ENCODE measurements at places on chromosomes 6 and 20. TPM values are rescaled to one million over a fixed set of nuclear protein-coding genes. Genes with fewer than 3 reads are reported as not detected.

GRCh38 chr20:48041078-48041780 lies 255.9 kb upstream of the SULF2 start:
- no peak for DNase-seq

CDH4 gene
- 0.06 TPM for total RNA-seq

DNA sequence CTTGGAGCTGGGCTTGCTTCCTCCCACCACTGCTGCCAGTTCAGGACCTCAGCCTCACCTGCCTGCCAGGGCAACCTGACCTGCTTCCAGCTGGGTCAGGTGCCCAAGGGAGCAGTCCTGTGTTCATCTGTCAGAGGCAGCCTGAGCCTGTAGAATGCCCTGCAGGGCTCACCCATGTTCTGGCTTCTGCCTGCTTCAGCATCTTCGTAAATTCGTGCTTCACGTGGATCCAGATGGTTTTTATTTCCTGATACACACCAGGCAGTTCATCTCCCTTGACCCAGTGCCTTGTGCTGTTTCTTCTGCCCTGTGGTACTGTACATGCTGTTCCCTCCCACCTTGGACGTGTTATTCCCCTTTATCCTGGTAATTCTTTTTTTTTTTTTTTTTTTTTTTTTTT lies 50.2 kb downstream of the ARID1B start:
- DNase-seq: no peak

GRCh38 chr6:29552512-29553051 lies 7.0 kb downstream of the UBD start:
- DNase-seq: no peak

- DNase-seq: no peak
Observed at GRCh38 chr6:53281518-53282215, 67.1 kb downstream of the ELOVL5 start.

GRCh38 chr6:109336221-109336961 lies 45.9 kb downstream of the CD164 start:
- DNase-seq: no peak

- no peak for DNase-seq
Observed at GRCh38 chr6:48037946-48038345, 73.1 kb downstream of the PTCHD4 start.

- no peak for DNase-seq
Observed at GRCh38 chr6:17714879-17715851, 8.4 kb upstream of the NUP153 start.

DNA sequence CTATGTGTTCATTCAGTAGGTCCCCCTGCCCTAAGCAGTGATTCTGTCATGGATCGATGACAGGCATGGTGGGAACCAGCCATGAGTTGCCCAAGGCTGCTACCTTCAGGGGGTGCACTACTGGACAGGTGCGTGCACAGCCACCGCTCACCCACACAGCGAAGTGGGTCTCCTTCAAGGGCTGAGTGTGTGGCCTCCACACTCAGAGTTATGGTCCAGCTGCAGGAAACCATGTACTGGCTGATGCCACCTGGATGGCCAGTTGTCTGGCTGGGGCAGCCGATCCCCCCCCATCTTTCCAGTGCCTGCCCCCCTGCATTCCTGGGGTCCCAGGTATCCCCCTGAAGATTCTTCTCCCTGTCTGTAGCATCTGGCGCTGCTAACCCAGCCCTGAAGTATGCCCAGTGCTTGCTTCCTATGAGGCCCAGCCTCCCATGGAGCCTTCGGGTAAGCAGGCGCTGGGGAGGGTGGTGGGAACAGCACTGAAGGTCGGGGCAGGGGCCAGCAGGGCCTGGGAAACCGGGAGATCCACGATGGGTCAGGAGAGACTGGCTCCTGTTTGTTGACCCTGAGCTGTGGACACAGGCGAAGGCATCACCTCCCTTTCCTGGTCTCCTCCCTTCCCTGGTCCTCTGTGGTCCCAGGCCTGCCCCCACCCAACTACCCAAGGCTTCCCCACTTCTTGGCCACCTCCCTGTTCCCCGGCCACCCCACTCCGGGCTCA lies 106.0 kb downstream of the VEGFA start:
- no peak for DNase-seq

DNA sequence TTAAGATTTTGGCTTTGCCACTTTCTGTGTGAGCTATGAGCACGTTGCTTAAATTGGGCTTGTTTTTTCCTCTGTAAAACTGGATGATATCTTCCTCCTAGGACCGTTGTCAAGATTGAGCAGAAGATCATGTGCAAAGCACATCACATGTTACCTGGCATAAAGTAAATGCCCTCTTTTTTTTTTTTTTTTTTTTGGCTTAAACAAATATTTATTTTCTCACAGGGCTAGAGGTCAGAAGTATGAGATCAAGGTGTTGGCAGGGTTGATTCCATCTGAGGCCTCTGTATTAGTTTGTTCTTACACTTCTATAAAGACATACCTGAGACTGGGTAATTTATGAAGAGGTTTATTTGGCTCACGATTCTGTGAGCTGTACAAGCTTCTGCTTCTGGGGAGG lies 42.7 kb downstream of the TOX2 start:
- DNase-seq: no peak

GNAS-AS1 gene
- total RNA-seq: 0.37 TPM

- DNase-seq: no peak
Observed at GRCh38 chr6:110550353-110550752, 73.9 kb upstream of the SLC22A16 start.

- no peak for DNase-seq
Observed at GRCh38 chr20:63212792-63213191, 3.1 kb downstream of the YTHDF1 start.

DNA sequence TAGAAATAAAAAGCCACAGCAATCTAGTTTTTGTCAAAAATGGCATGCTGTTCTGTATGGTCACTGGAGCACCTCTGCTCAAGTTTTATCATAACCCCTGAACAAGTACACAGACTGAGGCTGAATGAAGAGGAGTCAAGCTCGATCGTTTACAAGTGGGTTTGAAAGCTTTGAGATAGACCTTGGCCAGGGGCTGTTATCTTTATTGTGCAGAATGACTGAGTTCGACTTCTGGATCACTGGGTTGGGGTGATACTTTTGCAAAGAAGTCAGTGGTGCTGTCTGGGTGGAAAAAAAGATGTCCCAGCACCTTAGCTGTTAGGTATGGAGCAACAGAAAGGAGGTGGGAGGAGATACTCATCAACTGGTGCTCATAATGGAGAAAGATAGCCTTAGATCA lies 446.0 kb downstream of the HACE1 start:
- no peak for DNase-seq

- no peak for DNase-seq
Observed at GRCh38 chr6:161116554-161116953, 125.0 kb downstream of the MAP3K4 start.

DNA sequence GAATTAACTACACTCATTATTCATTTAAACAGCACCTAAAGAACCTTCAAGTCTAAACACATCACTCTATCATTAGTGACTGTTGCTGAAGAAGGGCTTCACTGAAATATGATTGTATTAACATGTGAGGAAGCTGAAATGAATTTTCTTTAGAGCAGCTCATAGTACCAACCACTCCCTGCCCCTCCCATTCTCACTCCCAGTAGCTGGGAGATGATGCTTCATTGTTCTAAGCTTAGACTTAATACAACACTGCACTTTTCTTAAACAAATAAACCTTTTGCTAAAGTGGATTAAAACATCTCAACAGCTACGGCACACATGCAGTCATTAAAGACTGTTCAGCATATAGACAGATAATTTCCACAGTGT lies 63.1 kb downstream of the ATXN1 start:
- DNase-seq: no peak

- DNase-seq: no peak
Observed at GRCh38 chr20:62193079-62194025, 10.5 kb downstream of the MTG2 start.

TRDN gene
- 174 TPM for total RNA-seq

PBOV1 gene
- not detected for total RNA-seq

ZNF341 gene
- 2.0 TPM for total RNA-seq

ALDH8A1 gene
- total RNA-seq: 0.41 TPM

- DNase-seq: peak; percentile 53
Observed at GRCh38 chr6:149545258-149545753, 537 bp downstream of the PPIL4 start.

DNA sequence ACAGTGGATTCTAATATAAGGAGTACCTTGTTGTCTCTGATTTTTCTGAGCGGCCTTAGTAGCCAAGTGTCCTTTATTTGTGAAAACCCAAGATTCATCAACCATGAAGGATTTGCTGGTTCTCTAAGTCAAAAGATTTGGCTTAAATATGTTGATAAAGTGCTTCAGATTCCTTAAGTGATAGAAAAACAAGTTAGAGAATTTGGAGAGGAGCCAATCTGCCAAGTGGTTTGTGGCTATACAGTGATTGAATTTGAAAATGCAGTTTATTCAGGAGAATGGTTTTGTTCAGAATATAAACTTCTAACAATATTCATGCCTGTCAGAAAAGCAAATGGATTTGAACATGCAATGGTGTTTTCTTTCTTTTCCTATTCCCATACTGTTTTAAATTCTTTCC lies 54.8 kb downstream of the CAP2 start:
- no peak for DNase-seq

DNA sequence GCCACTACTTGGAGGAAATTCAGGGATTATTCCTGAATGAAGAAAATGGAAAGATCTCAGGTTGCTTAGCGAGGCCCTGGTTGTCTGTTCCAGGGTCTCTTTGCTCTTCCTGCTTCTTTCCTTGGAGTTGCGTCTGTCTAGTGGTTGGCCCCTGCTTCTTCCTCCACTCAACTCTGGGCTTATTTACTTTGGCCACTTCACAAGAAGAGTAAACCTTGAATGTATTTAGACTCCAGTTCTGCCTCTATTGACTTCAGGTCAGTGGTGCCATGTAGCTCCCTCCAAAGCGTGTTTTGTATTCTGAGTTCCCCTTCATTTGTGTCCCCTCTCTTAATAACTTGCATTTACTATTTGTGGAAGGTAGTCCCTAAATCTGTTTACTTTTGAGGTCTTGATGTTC lies 456.5 kb downstream of the UTRN start:
- no peak for DNase-seq

DNA sequence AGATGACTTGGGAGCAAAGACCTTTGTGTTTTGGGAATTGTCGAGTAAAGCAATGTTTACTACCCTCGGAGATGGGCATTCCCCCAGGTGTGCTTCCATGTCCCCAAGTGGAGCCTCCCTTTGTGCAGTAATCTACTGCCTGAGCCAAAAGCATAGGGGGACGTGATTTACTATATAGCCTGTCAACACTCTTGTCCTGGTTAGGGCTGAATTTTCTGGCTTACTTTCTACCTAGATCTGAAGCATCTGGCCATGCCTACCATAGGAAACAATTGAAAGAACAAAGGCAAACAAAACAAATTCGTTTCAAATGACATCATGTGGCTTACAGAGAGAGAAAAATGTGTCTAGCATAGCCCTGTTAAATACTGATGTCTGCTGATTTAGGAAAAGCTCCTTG lies 350.6 kb downstream of the SAMD5 start:
- no peak for DNase-seq

PGC gene
- total RNA-seq: not detected

- DNase-seq: no peak
Observed at GRCh38 chr20:24443436-24443835, 26.0 kb upstream of the SYNDIG1 start.

- DNase-seq: no peak
Observed at GRCh38 chr6:108650781-108651180, 90.1 kb downstream of the FOXO3 start.

Measured in left cardiac atrium (tissue), 4 donors.